ENCODE measurements at places on chromosomes 2 and 18.

DNA sequence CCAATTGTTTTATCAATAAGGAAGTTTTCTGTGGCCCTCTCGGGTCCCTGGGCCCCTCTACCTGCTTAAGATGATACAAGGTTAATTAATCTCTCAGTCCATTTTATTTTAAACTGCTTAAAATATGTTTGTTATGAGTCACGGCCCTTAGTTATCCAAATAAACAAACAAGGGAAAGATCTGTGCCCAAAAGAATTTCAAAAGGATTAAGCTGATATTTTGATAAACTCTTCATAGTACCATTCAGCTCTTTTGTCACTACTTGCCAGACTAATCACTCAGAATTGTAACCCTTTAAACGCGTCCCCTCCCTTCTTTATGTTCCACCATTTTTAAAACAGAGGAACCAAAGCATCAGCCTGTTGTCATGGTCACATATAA, 144.7 kb upstream of the STK17B start:
- no peak for DNase-seq

GRCh38 chr2:28271919-28272250, 120.8 kb upstream of the FOSL2 start:
- no peak for DNase-seq

DNA sequence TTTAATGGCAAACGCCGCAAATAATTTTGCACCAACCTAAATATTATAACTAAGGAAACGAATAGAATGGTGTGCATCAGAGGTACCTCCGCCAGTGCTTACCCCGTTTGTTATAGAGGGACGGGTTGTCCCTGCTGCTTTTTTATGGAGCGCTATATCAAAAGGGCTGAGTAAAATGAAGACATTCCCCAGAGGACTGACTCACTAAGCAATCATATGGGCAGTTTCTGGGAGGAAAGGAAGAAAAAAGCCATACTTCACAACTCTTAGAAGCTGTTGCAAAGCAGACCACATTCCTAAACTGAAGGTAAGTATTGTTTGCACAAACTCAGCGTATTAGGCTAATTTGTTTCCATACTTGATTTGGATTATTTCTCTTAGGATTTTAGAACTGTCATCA, 12.9 kb downstream of the ID2 start:
- no peak for DNase-seq

DNA sequence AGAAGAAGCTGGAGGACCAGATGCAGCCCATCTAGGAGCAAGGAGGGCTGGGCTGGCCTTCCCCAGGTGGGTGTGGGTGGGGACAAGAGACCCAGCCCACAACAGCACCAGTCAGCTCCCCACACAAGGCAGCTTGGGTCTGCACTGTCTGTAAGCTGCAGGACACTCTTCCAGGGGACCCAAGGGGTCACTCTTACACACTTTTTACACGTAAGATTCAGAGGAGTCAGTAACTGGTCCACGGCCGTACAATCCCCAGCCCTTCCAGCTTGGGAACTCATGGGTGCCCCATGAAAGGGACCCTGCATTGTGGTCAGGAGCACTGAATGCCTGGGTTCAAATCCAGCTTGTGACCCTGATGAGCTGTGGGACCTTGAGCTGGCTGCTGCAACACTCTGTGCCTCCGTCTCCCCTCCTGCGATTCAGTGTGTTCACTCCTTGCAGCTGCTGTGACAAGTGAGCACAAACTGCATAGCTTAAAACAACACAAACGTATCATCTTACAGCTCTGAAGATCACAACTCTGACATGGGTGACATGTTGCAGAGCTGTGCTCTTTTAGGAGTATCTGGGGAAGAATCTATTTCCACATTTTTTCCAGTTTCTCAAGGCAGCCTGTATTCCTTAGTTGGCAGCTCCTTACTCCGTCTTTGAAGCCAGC, 11.1 kb upstream of the SLC66A3 start:
- no peak for DNase-seq

- no peak for DNase-seq
Measured at GRCh38 chr2:169683054-169683424, 11.2 kb downstream of the CFAP210 start.

DNA sequence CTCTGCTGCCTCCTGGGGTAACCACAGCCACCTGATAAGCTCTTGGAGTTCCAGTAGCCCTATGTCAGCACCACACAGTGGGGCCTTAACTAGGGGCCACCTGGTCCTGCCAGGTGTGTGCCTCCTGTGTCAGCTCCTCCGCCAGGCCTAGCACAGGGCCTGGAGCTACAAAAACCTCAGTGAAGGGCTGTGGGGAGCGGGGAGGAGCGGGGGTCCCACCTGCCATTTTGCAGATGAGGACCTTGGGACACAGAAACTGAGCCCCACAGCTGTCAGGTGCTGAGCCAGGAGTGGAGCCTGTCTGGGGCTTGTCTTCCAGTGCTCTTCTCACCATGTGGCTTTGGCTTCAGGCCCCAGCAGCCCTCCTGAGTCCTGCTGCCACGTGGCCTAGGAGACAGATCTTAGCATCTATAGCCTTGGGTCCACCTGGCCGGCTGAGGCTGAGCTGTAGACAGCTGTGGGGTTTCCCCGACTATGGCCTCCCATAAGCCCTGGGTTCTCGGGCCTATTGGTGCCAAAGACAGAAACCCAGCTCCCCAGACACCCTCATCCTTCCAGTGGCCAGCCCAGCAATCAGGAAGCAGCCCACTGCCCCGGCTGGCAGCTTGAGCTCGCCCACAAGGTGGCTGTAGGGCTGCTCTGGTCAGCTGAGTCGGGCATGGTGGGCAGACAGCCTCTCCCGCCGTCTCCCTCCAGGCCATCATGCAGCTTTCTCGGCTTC, 104.5 kb upstream of the MCFD2 start:
- DNase-seq: no peak

- DNase-seq: no peak
Measured at GRCh38 chr2:115389024-115389423, 946.6 kb downstream of the DPP10 start.

DNA sequence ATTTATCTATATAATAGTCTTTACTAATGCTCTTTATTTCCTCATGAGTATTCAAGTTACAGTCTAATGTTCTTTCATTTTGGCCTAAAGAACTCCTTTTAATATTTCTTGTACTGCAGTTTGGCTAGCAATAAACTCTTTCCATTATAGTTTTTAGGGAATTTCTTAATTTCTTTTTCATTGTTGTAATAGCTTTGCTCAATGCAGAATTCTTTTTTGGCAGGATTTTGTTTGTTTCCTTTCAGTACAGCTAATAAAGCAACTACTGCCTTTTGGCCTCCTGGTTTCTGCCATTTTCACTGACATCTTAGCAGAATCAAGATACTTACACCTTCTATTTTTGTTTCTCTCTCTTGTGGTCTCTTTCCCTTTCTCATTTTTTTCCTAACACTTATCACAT, 390.4 kb upstream of the RGPD4 start:
- DNase-seq: no peak

DNA sequence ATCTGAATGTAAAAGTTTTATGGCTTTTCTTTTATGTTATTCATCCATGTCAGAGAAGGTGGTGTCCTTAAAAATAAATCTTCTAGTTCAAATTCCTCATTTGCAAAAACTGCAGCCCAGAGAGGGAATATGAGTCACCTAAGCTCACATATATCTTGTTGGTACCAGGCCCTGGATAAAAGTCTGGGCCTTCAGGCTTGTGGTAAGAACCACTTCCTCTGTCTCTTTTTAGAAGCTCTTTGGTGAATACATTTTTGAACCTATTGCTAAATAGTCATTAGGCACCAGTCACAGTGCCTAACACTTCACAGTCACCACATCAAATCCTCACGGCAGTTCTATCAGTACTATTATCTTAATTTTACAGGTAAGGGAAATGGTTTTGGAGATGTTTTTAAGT, 199.2 kb downstream of the KCNS3 start:
- DNase-seq: no peak

- no peak for DNase-seq
Measured at GRCh38 chr2:158746488-158746887, 48.6 kb upstream of the DAPL1 start.

GRCh38 chr2:62931536-62931935, 119.1 kb upstream of the OTX1 start:
- DNase-seq: no peak
